Karpas-422 (cell line): ENCODE measurements at places on chromosomes 1 and 21. TPM values are rescaled to one million over a fixed set of nuclear protein-coding genes. Genes with fewer than 3 reads are reported as not detected.

GRCh38 chr1:15218287-15219279 lies 28.4 kb upstream of the FHAD1 start:
- H3K27me3 ChIP-seq, result no peaks in the 10 kb centered on the region
- no peak overlapping the region for H3K27ac ChIP-seq
- no peak for DNase-seq
- H3K36me3 ChIP-seq, result no peaks in the 10 kb centered on the region
- no peak overlapping the region for H3K4me3 ChIP-seq
- H3K4me1 ChIP-seq, result no peaks in the 10 kb centered on the region

RPTN gene
- not detected in 2 replicates for total RNA-seq

- no peaks in the 10 kb centered on the region for H3K27me3 ChIP-seq
- no peak for DNase-seq
- H3K4me1 ChIP-seq, result no peaks in the 10 kb centered on the region
- H3K36me3 ChIP-seq, result no peaks in the 10 kb centered on the region
- no peak overlapping the region for H3K4me3 ChIP-seq
Observed at GRCh38 chr1:212979340-212980122, 29.2 kb downstream of the VASH2 start.

DNA sequence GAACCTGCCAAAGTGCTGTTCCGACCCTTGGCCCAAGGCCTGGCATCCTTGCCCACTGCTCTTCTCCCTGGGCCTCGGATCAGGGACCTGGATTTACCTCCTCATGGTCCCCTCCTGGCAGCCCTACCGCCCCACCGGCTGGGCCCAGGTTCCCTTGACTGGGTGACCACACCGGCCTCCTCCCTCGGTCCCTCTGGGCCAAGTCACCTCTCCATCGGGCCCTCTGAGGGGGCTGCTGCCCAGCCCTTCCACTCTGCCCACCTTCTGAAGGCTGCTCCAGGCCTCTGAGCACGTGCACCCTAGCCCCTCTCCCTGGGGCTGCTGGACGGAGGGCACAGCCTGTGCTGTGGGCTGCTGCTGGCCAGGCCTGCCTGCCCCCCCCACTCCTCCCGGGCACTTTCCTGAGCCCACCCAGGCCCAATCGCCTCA lies 9.3 kb upstream of the MMEL1 start:
- H3K4me3 ChIP-seq, result peak overlapping the region; percentile 82
- H3K4me1 ChIP-seq, result peaks cover 13% of the 10 kb centered on the region
- peaks cover 2% of the 10 kb centered on the region; the same call in 1 of the 2 replicates for H3K27me3 ChIP-seq

ATP6V1G3 gene
- total RNA-seq, result not detected in 2 replicates

PADI2 gene
- total RNA-seq, result not detected in 2 replicates

GRCh38 chr1:86195281-86195680 lies 38.7 kb upstream of the COL24A1 start:
- H3K4me1 ChIP-seq, result no peaks in the 10 kb centered on the region
- 0 out of 2 replicates have a peak, but pooled peaks cover 2% of the 10 kb centered on the region for H3K27me3 ChIP-seq
- no peak for DNase-seq
- no peaks in the 10 kb centered on the region for H3K36me3 ChIP-seq
- H3K27ac ChIP-seq, result no peak overlapping the region

DNA sequence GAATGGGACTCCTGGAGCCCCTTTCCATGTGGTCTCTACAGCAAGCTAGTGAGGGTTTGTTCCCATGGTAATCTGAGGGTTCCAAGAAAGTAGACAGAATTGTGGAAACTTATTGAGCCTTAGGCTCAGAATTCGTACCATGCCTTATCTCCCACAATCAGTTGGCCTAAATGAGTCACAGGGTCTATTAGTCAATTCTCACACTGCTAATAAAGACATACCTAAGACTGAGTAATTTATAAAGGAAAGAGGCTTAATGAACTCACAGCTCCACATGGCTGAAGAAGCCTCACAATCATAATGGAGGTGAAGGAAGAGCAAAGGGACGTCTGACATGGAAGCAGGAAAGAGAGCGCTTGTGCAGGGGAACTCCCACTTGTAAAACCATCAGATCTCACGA lies 106.6 kb upstream of the CXADR start:
- no peak overlapping the region for H3K27ac ChIP-seq
- H3K36me3 ChIP-seq, result no peaks in the 10 kb centered on the region
- no peaks in the 10 kb centered on the region for H3K4me1 ChIP-seq
